Brain (organoid and tissue), 16 donors: ENCODE measurements at places on chromosomes 5 and 9. TPM values are rescaled to one million over a fixed set of nuclear protein-coding genes. Genes with fewer than 3 reads are reported as not detected.

- no peak for DNase-seq
These were observed 521.9 kb downstream of the PDE4D start for GRCh38 chr5:59371525-59372127.

DNA sequence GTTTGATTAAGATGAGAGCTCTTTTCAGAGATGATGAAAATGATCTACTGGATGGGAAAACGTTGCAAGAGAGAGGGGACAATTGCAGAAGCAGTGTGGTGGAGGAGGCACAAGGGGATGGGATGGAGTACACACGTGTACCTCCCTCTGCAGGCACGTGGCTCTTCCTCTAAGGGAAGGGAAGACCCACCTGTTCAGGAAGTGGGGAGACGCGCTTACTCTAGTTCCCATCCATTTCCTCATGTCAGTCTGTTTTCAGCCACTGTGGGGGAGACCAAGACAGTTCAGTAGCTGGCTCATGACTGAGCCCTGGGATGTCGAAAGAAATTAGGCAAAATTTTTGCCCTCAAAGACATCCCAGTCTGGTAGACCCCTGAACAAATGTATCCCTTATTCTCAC, 619.2 kb upstream of the CLINT1 start:
- DNase-seq = no peak

Gene OR1J2
- polyA plus RNA-seq = not detected

Gene PPP1R2B
- not detected for polyA plus RNA-seq

Gene C1QTNF3
- polyA plus RNA-seq = 2.4 TPM
